Right cardiac atrium (tissue), 5 donors: ENCODE measurements at places on chromosomes 4 and X. TPM values are rescaled to one million over a fixed set of nuclear protein-coding genes. Genes with fewer than 3 reads are reported as not detected.

MAGEH1 gene
- total RNA-seq = 26.8 TPM

FRG2 gene
- total RNA-seq = not detected

C4orf51 gene
- not detected for total RNA-seq

C4orf36 gene
- total RNA-seq = not detected

OPN1LW gene
- total RNA-seq = not detected

DOCK11 gene
- total RNA-seq = 8.5 TPM

SLC4A4 gene
- total RNA-seq = 23.3 TPM

SH2D1A gene
- total RNA-seq = 0.24 TPM

PRR32 gene
- 3.4 TPM for total RNA-seq

FGD1 gene
- total RNA-seq = 6.5 TPM

ATP1B4 gene
- 0.25 TPM for total RNA-seq

ATP2B3 gene
- not detected for total RNA-seq
